Pulmonary artery endothelial cell (primary cell): ENCODE measurements at places on chromosomes 1 and 21.

- DNase-seq: no peak
Observed at GRCh38 chr1:23793018-23793781, 2.3 kb downstream of the LYPLA2 start.

DNA sequence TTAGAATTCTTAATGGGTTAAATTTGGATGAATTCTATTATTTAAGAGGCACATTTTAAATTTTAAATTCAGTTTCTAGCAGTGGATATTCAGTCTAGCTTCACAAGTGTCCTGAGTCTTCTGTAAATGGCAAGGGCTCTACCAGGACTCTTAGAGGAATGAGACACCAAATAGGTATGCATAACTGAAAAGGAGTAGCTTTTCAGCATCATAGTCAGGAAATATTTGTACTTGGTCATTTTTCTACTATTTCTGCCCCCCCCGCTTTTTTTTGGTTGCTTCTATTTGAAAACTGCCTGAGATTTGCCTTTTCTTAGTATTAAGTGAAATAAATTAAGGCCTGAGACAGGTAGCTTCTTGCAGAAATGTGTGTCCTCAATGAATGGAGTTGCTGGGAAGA, 80.2 kb downstream of the MAST2 start:
- no peak for DNase-seq

GRCh38 chr1:158124034-158124433, 56.7 kb upstream of the CD1D start:
- DNase-seq: no peak

- DNase-seq: no peak
Observed at GRCh38 chr1:113676524-113676923, 82.8 kb downstream of the PHTF1 start.

DNA sequence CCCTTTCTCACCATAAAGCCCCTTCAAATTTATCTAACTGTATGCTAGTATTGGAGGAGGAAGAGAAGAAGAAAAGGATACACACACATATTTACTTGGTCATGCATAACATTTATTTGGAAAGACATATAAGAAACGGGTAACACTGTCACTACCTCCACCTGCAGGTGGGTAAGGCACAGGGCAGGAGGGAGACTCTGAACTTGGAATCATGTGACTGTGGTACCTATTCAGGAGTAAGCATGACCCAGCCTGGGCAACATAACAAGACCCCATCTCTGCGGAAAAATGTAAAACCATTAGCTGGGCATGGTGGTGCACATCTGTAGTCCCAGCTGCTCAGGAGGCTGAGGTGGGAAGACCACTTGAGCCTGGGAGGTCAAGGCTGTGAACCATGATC, 1.4 kb upstream of the PADI6 start:
- no peak for DNase-seq

- DNase-seq: no peak
Observed at GRCh38 chr1:186089940-186090339, 285.1 kb downstream of the TPR start.

DNA sequence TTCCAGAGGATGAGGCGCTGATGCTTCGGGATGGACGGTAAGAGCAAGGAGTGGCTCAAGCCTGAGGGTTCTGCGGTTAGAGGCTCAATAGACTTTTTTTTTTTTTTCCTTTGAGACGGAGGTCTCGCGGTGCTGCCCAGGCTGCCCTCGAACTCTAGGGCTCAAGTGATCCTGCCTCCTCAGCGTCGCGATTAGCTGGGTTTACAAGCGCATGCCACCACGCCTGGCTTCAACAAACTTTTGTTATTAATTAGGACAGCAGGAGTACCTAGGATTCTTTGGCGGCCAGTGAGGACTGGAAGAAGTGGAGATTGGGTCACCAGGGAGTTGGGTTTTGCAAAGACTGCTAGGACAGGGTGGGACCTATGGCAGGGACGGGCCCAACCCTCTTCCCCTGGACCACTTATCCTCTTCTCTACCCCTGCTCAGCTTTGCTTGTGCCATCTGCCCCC, 587 bp downstream of the SCNM1 start:
- no peak for DNase-seq

DNA sequence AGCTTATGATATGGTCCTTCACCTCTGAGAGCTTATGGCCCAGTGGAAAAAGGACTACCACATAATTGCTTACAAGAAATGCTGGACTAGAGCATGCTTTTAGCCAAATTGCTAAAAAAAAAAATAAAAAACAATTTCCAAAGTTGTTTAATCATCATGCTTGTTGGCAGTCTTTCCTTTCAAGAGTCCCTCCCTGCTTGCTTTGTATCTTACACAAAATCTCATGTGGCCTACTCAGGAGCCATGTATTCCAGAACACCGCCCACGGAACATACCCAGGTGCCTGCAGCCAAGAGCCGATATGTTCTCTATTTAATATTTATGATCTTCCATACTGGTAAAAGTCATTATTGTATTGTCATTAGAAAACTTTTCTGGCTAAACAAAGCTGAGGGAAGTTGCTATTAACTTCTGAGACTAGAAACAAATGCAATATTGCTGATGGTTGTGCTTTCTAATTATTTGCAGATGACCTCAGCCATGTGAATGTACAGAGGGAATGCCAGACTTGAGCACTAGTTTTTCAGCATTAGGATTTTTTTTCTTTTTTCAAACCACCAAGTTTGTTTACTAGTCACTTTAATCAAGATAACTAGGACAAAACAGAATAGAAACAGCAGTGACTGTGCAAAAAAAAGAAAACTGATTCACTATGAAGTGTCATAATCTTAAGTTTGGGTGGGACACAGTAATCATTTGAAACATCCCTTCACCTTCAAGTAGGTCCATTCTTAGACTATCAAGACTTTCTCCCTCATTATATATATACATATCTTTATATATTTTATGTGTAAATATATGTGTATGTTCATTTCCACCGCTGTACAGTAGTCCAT, 129.3 kb upstream of the GORAB start:
- no peak for DNase-seq
